ENCODE measurements at places on chromosomes 5 and 9. TPM values are rescaled to one million over a fixed set of nuclear protein-coding genes. Genes with fewer than 3 reads are reported as not detected.

ISL1 gene
- not detected for total RNA-seq

ABCA1 gene
- 14.1 TPM for total RNA-seq

DNA sequence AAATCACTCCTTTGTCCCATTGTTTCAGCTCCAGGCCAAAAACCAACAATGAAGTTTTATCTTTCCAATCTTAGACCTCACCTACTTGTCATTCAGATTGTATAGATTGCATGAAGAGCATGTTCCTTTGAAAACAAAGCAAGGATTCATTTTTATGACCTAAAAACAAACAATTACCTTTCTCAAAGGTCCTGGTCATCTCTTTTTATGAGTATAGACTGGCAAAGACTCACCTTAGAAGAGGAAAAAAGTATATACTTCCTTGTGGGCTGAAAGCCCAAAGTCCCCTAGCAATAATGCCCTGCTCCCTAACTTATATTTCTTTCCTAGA, 28.4 kb upstream of the TLE1 start:
- no peaks in the 10 kb centered on the region for H3K27me3 ChIP-seq
- no peak for DNase-seq
- H3K4me1 ChIP-seq, result no peaks in the 10 kb centered on the region
- no peak overlapping the region for H3K27ac ChIP-seq

DNA sequence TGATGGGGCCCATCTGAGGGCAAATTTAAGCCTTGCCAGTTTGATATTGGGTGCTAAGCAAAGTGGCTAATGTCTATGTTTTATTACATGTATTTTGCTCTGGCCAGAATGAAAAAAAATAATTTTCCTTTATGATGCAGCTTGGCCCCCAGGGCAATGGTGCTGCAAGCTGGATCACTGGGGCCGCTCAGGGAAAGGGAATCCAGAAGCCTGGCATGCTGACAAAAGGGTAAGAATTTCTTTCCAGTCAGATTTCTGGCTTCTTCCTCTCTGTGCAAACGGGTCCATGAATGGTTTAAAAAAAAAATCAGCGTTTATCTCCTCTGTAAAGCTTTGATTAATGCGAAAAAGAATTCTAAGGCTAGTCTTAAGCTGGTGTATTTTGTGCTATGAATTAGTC, 138.4 kb downstream of the MAPKAP1 start:
- no peaks in the 10 kb centered on the region for H3K27me3 ChIP-seq
- no peak overlapping the region for H3K27ac ChIP-seq
- peaks cover 2% of the 10 kb centered on the region for H3K36me3 ChIP-seq
- no peak for DNase-seq

DNA sequence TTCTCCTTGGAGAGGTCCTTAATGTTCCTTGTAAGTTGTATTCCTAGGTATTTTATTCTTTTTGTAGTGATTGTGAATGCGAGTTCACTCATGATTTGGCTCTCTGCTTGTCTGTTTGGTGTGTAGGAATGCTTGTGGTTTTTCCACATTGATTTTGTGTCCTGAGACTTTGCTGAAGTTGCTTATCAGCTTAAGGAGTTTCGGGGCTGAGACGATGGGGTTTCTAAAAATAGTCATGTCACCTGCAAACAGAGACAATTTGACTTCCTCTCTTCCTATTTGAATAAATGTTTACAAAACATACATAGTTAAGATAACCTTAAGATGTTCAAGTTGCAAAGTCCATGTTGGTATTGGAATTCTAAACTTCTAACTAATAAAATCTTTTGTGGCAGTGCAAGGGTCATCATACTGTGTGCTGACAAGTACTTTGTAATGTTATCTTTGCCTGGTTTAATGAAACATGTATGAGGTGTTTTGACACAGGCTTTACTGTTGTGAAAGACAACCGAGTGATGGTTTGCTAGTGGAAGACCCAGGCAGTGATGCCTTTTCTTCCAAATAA, 286.2 kb downstream of the MRPS30 start:
- DNase-seq, result no peak
- H3K27me3 ChIP-seq, result no peaks in the 10 kb centered on the region
- no peak overlapping the region for H3K27ac ChIP-seq

DNA sequence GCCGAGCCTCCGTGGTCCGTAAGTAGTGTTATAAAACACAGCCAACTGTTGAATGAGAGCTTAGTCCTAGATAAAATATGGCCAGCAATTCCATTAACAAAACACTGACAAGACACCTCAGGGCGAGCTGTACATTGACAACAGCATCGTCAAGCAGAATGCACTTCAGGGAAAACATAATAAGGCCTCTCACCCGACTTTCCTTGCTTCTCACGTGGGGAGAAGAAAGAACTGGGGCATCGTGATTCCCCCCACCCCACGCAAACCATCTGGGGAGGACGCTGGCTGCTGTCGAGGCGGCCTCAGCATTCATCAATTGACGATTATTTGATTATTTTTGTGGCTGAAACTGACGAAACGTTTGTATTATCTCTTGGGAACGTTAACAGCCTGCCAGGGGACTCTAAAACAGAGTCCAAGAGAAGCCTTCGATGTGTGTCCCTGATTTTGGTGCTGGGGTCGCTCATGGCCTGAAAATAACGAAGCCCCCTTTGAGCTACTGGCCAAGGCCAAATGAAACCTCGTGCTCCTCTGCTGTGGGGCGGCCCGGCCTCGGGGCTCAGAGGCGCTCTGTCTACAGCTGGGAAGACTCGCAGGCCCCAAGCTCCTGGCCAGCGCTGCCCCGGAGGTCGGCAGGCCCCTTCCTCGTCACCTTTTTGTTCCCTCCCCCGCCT, 464 bp downstream of the GDF9 start:
- DNase-seq, result no peak
- H3K27me3 ChIP-seq, result no peaks in the 10 kb centered on the region
- peak overlapping the region; percentile 95 for H3K27ac ChIP-seq
- peak overlapping the region; percentile 95 for H3K4me3 ChIP-seq
- H3K36me3 ChIP-seq, result peaks cover 13% of the 10 kb centered on the region

DNA sequence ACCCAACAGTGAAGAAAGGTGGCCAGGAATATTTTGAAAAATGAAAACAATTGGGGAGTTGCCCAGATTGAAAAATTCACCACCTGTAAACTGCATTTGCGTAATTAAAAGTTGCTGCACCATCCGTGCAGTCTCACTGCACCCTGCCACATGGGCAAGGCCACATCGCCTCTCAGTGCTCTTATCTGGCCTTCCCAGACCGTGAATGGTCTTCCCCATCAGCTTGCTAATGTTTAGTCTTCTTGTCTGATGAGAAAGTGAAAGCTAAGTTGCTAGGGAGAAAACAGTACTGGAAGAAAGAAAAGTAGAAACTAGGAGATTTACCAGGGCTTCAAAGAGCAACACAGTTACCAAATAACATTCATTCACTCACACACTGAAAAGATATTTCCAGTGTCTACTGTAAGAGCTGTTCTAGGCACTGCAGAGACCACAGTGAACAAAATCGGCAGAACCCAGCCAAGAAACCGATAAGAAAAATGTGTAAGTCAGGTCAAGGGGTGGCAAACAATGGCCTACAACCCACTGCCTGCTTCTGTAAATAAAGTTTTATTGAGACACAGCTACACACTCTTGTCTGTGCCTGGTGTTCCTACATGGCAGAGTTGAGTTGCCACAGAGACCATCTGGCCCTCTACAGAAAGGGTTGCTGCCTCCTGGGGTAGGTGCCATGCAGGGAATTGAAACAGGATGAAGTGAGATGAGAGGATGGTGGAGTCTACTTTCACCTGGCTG, 51.2 kb upstream of the CTSL start:
- H3K27ac ChIP-seq, result no peak overlapping the region
- no peaks in the 10 kb centered on the region for H3K27me3 ChIP-seq
- DNase-seq, result no peak
- H3K36me3 ChIP-seq, result no peaks in the 10 kb centered on the region

- DNase-seq, result no peak
- no peak overlapping the region for H3K4me3 ChIP-seq
- H3K4me1 ChIP-seq, result no peaks in the 10 kb centered on the region
- no peak overlapping the region for H3K27ac ChIP-seq
- H3K36me3 ChIP-seq, result no peaks in the 10 kb centered on the region
Observed at GRCh38 chr9:1722404-1722803, 292.7 kb upstream of the SMARCA2 start.

All from CD4-positive, alpha-beta T cell (primary cell).